ENCODE measurements at places on chromosomes 5 and 9.

DNA sequence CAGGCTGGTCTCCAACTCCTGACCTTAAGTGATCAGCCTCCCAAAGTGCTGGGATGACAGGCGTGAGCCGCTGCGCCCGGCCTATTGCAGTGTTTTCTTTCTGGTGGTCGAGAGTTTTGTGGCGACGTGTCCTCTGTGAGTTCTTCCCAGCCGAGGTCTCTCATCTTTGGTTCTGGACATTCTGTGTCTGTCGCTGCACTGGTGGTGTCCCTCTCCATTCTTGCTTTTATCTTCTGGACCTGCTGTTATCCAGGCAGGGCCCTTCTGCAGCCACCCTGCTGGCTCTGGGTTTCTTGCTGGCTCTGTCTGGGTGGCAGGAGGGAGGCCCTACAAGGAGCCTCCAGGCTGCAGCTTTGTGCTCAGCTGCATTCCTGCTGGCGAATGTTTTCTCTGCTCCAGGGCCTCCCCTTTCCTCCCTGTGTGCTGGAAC is 49.1 kb upstream of the EXOC3 start:
- DNase-seq: no peak

DNA sequence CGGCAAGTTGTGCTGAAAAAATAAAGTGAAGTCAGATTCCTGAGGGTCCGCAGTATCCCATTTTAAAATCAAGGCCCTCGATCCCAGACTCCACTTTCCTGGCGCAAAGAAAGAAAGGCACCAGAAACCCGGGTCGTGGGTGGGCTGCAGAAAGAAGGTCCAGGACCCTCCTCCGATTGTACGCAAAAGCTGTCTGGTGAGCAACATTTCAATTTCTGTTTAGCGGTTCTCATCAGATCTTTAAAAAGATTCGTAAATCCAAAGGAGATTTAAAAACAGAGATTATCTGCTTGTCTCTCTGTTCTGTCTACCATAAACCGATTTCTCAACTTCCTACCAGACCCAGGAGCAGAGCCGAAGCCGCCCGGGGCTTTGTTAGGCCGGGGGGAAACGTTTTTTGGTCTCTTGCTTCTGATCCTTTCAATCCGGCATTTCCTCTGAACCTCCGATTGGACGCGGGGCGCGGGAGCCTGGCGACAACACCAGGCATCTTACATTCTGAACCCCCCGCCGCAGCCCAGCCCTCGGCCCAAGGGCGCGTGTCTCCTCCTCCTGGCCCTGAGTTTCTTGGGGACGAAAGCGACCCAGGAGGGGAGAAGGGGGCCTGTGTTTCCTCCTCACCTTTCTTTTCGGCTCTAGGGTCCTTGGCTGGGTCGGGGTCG is 746 bp downstream of the NKX2-5 start:
- no peak for DNase-seq

DNA sequence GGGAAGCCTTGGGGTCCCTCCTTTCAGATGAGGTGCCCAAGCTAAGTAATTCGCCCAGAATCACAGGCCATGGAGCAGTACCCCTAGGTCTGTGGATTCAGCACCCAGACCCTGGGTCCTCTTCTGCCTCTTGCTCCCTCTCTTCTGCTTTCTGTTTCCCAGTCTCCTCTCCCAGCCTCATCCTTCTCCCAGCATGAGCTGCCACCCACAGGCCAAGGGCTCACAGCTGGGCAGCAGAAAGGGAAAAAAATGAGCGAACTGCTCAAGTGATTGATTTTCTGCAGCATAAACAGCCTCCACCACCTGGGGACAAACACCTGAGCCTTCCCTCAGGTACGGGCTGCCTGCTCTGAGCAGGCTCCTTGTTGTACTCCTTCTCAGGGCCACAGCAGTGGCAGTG is 113.9 kb upstream of the SAP30L start:
- DNase-seq: no peak

- DNase-seq: no peak
Observed at GRCh38 chr9:25427898-25428297, 250.3 kb downstream of the TUSC1 start.

- no peak for DNase-seq
Observed at GRCh38 chr9:32339424-32339823, 45.0 kb upstream of the ACO1 start.

DNA sequence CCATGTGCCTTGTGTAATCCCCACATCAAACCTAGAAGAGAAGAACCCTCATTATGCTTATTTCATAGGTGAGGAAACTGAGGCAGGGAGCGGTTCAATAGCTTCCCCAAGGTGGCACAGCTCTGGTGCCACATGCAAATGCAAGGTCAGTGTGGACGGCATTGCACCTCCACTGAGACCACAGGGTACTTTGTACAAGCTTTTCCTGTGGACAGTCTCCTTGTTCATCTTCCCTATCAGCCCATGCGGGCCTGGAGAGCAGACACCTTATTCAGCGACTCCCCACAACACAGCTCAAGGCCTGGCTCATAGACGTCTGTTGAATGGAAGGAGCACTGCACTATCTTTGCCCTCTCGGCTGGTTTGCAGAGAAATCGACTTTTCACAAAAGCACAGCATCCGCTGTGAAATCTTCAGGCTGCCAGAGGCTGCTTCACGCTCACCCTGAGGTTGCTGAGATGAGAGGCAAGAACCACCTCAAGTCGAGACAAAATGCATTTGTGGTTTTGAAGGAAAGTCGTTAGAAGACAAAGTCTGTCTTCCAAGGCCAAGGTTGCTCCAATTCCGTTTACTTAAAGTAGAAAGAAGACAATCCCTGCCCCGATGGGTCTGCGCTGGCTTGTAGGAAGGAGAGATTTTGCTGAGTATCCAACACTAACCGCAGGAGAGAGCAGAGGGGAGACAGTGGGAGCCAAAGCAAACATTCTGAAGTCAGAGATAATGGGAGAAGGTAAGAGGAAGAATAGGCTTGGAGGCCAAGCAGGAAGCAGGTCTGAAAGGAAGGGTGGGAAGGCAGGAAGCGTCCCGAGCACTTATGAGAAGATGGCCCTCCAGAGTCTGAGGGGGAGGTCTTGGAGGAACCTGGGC is 34.2 kb upstream of the STRBP start:
- no peak for DNase-seq

GRCh38 chr5:54704333-54704732 is 186.8 kb downstream of the SNX18 start:
- no peak for DNase-seq

DNA sequence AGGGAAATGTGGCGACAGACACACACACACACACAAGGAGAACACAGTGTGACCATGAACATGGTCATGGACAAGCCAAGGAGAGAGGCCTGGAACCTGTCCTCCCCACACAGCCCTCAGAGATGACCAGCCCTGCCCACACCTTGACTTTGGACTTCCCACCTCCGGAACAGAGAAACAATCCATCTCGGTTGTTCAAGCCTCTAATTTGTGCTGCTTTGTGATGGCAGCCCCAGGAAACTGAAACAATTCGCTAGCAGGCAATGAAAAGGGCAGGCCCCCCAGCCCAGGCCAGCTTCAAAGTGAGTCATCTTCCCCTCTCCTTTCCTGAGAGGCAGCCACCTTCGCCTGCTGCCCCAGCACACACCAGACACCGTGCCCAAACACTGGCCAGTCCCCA is 47.7 kb downstream of the NSUN2 start:
- DNase-seq: no peak

GRCh38 chr5:32542216-32543059 is 42.9 kb upstream of the SUB1 start:
- peak; percentile 32 for DNase-seq
